Brain (organoid and tissue), 16 donors: ENCODE measurements at places on chromosomes 7 and 10.

GRCh38 chr10:133458710-133459453, 5.1 kb downstream of the SCART1 start:
- no peak for DNase-seq

- no peak for DNase-seq
Measured at GRCh38 chr10:119166564-119166963, 1.1 kb upstream of the SFXN4 start.

- no peak for DNase-seq
Measured at GRCh38 chr7:128003787-128004186, 27.4 kb downstream of the LRRC4 start.

DNA sequence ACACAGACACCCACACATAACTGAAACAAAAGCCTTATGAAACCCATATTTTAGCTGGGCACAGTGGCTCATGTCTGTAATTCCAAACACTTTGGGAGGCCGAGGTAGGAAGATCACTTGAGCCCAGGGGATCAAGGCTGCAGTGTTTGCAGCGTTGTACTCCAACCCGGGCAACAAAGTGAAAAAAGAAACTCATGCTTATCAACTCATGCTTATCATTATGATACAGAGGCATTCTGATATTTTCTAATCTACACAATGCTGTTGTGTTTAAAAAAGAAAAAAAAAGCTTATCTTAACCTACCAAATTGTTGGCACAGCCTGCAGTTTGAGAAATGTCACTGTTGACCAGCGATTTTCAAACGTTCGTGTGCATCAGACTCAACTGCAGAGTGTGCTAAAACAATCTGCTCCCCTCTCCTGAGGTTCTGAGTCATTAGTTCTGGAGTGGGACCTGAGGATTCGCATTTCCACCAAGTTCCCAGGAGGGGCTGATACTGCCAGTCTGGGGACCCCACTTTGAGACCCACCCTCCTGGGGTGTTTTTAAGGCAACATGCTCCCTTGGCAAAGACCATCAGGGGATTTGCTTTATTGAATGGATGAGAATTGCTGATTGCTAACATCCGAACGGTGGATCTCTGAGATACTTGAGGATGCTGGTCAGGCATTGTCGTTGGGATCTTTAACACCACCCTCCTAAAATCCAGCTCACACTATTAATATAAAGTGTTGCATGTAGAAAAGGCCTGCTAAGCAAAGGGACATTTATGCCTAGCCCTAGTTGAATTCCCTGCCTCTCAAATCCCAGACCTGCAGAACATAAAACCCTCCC, 16.2 kb downstream of the CHST3 start:
- DNase-seq, result no peak

DNA sequence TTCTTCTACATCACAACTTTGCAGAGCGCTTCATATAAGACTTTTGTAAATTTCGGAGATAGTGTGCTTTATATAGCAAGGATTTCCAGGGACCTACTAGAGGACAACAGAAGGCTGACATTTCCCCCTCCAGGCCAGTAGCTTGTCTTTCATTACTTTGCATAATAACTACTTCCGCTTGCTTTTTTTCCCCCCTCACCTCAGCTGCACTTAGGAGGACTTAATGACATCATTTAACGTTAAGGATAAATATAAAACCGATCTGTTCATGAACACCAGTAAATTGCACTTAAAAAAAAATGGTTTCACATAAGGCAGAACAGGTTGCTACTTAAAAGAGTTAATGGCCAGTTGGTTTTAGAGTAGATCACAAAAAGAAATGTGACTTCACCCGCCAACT, 172.3 kb downstream of the AUTS2 start:
- no peak for DNase-seq

DNA sequence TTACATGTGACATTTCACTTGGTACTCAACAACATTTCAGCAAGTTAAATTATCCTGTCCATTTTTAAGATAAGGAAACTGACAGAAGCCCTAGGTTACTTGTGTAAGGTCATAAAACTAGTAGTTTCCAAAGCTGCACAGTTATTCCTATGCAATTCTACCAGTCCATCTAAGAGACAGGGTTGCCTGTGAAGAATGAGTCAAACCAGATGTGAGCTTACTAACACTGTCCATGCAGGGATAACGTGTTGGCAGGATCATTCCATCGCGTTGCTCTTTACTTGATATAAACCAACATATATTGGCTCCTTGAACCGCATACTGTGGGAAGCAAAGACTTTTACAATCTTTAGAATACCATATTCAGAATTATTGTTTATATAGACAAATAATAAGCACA, 280.9 kb upstream of the HGF start:
- no peak for DNase-seq

- DNase-seq, result no peak
Measured at GRCh38 chr7:123725586-123726171, 23.1 kb downstream of the WASL start.

DNA sequence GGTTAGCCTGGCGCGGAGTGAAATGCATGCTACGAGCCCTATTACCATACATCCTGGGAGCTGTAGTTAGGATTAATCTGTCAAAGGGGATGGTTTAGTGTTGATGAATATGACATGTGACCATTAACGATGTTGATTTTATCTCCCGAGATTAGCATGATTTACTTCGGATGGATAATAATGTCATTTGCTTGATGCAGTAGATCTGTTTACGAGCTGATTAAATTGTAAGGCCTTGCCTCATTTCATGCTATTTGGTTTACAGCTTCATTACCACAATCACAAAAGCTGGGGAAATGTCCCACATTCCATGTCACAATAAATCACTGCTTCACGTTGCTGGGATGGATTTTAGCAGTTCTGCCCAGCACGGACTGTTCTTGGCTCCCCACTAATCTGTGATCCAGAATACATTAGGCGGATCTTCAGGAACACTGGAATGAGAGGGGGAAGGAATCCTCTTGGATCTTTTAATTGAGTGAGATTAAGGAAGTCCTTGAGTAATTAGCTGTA, 22.3 kb downstream of the ZNF503 start:
- DNase-seq, result peak; percentile 48

GRCh38 chr10:118742782-118743181, 12.0 kb downstream of the CACUL1 start:
- no peak for DNase-seq

- DNase-seq, result no peak
Measured at GRCh38 chr7:102094316-102094650, 192.4 kb upstream of the SH2B2 start.

DNA sequence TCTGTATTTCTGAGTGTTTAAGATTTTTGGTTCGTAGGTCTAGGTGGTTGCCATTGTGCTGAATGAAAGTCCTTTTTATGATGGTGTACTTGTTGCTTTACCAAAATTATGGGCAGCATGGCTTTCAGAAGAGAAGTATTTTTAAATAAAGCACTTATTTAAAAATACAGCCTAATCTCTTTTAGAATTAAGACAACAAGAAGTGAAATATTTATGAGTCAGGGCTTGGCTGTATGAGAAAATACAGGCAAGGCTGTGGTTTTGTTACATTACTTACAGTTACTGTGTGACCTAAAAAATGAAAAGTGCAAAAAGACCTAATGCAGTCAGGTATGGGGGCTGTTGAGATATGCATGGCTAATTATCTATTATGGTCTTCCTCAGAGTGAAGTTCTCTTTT, 185.2 kb upstream of the PPP1R3A start:
- DNase-seq, result no peak

DNA sequence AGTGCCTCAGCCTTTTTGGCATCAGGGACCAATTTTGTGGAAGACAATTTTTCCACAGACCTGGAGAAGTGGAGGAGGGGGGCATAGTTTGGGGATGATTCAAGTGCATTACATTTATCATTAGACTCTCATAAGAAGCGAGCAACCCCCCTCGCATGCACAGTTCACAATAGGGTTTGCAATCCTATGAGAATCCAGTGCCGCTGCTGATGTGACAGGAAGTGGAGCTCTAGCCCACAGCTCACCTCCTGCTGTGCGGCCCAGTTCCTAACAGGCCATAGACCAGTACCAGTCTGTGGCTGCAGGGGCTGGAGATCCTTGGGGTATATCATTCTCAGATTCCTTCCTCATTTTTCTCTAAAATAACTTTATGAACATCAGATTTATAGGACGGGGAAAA, 50.8 kb downstream of the ATAD1 start:
- DNase-seq, result no peak

DNA sequence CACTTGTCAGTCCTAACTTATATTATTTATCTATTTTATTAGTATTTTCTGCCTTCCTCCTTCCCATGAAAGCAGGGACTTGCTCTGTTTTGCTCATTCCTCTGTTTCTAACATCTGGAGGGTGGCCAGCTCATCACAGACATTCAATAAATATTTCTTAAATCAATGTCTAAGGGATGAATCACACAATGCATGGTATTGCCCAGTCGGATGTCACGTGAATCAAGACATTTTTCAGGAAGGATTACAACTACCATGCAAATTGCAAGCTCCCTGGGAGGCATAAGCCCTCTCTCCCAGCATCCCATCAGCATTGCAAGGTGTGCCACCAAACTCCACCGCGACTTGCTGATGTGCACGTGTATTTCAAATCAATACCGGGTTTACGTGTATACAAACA, 146.6 kb upstream of the RNF32 start:
- DNase-seq, result no peak

GRCh38 chr10:15295537-15296325, 75.4 kb downstream of the FAM171A1 start:
- DNase-seq, result no peak

DNA sequence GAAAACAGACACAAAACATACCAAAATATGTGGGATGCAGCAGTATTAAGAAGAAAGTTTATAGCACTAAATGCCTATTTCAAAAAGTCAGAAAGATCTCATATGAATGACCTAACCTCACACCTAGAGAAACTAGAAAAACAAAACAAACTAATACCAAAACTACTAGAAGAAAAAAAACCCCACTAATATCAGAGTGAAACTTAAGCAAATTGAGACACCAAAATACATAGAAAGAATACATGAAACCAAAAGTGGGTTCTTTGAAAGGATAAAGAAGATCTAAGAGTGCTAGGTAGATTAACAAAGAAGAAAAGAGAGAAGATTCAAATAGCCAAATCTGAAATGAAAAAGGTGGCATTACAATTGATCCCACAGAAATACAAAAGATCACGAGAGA, 494.1 kb downstream of the SH2D4B start:
- DNase-seq, result no peak

- DNase-seq, result peak; percentile 32
Measured at GRCh38 chr10:75403939-75404814, 2.6 kb upstream of the ZNF503 start.

DNA sequence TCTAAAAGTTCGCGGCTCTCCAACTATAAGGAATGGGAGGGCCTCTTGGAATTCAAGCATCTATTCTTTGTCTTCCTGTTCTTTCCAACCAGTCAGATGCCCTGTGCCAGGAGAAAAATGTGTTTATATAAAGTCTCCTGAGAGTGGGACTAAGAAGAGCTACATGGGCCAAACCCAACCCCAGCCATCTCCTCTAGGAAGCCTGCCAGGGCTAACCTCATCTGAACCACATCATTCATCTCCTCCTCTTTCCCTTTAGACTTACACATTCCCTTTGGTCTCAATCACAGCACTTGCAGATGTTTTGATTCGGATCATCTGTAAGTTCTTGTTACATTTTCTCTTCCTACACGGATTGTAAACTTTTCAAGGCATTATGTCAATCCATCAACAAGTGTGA, 62.6 kb downstream of the DOCK4 start:
- DNase-seq, result no peak

- DNase-seq, result no peak
Measured at GRCh38 chr7:154765118-154765517, 237.8 kb downstream of the PAXIP1 start.

- no peak for DNase-seq
Measured at GRCh38 chr7:140571538-140572122, 69.0 kb downstream of the DENND2A start.

DNA sequence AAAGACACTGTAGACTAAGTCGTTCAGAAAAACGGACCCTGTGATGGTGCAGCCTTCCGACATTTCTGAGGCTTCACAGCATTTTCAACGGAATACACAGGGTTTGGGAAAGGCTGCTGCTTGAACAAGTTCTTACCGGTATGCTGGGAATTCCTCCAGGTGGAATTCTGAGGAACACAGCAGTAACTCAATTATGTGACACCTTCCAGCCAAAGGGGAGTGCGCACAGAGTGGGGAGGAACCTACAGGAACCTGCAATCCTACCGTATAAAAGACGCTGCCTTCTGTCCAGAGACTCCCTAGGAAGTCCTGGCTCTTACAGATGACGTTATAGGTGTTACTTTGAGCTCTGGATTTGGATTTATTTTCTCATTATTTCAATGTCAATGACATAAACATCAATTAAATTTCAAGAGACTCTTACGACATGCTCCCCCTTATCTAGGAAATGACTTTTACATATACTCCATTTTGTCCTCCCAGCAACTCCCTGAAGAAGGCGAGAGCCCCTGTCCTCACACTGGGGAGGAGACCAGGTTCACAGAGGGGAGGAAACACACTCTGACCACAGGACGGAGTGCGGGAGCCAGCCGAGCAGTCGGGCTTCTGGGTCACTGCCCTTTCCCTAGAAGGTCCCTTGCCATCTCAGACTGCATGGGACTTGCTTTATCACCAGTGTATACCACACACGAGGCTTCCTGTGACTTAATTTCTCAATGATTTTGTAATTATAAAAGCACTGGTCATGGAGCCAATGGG, 27.9 kb downstream of the VIPR2 start:
- no peak for DNase-seq

DNA sequence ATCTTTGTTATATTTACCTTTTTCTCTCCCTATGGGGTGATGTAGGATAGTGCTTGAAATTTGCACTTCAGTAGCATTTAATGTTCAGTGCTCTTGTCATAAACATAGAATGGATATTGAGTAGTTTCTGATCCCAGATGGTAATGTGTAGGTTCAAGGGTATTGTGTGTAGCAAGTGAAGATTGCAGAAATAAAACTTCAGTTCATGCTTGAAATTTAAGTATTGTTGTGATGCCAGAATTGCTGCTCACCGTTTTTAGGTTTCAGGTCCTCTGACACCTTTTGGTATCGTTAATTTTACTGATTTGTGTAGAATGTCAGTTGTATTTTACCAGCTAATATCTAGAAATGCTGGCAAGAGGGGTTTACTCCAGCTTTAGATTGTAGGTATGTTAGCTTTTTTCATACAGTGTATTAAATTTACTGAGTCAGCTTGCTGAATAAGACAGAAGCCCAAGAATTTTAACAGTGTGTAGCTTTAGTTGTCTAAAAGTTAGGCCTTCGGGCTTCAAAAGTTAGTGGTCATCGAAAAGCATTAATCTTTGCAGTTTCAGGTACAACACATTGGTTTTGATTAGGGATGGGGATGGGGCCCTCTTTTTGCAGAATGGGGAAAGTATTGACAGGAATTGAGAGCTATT, 1.9 kb downstream of the PTEN start:
- DNase-seq, result no peak

DNA sequence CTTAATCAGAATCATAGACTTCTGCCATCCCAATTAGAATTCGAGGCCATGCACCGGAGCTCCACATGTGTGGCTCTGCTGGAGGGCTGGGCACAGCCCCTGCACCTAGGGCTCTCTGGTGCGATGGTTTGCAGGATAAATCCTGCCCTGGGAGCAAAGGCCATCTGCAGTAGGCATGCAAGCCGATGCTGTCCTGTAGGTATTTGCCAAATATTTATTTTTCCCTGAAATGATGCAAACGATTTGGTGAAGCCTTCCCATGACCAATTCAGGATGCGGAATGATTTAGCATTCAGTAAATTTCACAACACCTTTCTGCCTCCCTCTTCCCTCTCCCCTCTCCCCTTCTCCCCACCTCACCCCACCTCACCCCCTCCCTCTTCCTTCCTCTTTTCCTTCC, 170.6 kb downstream of the EBF3 start:
- peak; percentile 43 for DNase-seq
